ENCODE measurements at places on chromosomes 2 and 18. TPM values are rescaled to one million over a fixed set of nuclear protein-coding genes. Genes with fewer than 3 reads are reported as not detected.

GRCh38 chr2:215532844-215533243, 97.0 kb upstream of the FN1 start:
- no peak for ATAC-seq

- no peak for ATAC-seq
These were observed 31.2 kb downstream of the ARHGAP25 start for GRCh38 chr2:68765739-68766375.

- no peak for ATAC-seq
These were observed 15.9 kb downstream of the PUM2 start for GRCh38 chr2:20334605-20335203.

GRCh38 chr18:58496231-58496630, 132.7 kb downstream of the ALPK2 start:
- ATAC-seq: no peak

AQP4 gene
- not detected for total RNA-seq

GRCh38 chr2:157420771-157421323, 23.0 kb downstream of the CYTIP start:
- peak; percentile 64 for ATAC-seq

- peak; percentile 71 for ATAC-seq
These were observed 725 bp upstream of the ANKRD53 start for GRCh38 chr2:70977605-70978205.

DNER gene
- 13.3 TPM for total RNA-seq

GRCh38 chr2:64311948-64312621, 141.9 kb upstream of the LGALSL start:
- ATAC-seq: peak; percentile 89

DNA sequence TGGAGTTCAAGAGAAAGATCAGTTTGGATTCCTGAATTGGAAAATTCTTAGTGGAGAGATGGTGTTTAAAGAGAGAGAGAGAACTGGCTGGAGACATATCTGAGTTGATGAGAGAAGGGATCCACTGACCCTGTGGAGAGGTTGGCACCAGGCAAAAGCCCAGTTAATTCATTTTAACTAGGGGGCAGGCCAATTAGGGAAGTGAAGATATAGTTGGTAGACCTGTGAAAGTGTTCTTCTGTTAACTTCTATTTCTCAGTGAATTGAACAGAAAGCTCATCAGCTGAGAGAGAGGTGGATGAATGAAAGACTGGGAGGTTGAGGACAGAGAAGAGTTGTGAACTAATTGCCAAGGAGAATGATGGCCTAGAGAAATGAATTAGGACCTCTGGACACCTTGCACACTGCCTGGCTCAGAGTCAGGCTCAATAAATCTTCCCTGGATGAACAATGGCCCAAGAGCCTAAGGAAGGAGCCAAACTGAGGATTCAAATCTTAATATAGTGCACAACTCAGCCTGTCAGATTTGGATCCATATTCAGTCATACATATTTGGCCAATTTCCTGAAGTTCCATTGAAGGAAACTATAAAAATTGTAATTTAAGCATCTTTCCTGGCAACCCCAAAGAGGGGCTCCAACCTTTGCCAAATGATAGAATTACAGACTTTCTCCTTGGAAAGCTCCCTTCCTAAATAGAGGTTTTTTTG, 82.2 kb upstream of the RMDN2 start:
- ATAC-seq: no peak

DNA sequence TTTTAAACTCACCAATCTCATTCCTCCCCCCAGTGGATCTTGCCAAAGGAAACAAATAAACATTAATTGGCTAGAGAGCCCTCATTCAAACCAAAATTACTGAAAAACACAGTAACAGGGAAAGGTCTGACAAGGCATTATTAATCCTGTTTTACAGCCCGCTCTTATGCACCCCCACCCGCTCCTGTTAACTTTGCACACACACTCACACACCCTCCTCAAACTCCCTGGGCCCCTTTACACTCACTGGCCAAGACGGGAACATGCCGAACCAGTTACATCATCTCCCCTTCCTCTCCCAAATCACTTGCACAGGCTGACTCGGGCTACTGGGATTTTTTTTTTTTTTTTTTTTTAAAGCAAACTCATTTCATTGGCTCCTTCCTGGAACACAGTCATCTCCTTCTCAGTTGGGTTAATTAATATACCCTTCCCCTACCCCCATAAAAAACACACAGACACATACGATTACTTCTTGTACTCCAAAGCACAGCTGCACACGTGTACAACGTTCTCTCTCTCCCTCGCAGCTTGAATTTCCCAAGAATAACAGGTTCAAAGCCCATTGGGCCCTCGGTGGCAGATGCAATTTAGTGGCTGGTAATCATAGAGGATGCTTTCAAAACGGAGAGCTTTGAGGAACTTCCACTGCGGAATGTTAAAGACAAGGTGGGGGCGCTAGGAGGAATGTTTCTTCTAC, 31.8 kb downstream of the KLF7 start:
- peak; percentile 96 for ATAC-seq

- ATAC-seq: no peak
These were observed 215.5 kb downstream of the CYP26B1 start for GRCh38 chr2:71932037-71932779.

- peak; percentile 77 for ATAC-seq
These were observed 189.3 kb downstream of the SH3RF3 start for GRCh38 chr2:109318150-109318948.

FABP1 gene
- total RNA-seq: not detected

- ATAC-seq: peak; percentile 3
These were observed 143.5 kb downstream of the TGIF1 start for GRCh38 chr18:3593381-3593903.
